ENCODE measurements at places on chromosomes 11 and 22.

- DNase-seq = no peak
Measured at GRCh38 chr11:40642284-40642683, 817.2 kb downstream of the LRRC4C start.

GRCh38 chr11:94882931-94883330 lies 90.4 kb downstream of the CWC15 start:
- no peak for DNase-seq

DNA sequence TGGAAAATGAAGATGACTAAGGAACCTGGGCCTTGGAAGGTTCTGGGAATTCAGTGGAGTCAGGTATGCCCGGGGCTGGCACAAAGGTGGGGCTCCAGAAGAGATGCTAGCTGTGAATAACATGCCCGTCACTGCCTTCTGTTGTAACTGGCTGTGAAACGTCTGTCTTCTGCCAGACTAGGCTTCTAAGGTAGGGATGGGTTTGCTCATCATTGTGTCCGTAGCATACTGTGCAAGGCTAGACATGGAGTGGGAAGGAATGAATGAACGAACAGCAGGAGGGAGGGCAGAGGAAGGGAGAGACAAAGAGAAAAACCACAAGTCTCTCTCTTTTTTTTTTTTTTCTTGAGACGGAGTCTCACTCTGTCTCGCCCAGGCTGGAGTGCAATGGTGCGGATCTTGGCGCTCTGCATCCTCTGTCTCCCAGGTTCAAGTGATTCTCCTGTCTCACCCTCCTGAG lies 327.4 kb downstream of the MN1 start:
- DNase-seq = no peak

GRCh38 chr11:31820438-31820818 lies 9.3 kb upstream of the PAX6 start:
- DNase-seq = no peak

GRCh38 chr22:46111645-46112306 lies 38.5 kb upstream of the PPARA start:
- DNase-seq = no peak

DNA sequence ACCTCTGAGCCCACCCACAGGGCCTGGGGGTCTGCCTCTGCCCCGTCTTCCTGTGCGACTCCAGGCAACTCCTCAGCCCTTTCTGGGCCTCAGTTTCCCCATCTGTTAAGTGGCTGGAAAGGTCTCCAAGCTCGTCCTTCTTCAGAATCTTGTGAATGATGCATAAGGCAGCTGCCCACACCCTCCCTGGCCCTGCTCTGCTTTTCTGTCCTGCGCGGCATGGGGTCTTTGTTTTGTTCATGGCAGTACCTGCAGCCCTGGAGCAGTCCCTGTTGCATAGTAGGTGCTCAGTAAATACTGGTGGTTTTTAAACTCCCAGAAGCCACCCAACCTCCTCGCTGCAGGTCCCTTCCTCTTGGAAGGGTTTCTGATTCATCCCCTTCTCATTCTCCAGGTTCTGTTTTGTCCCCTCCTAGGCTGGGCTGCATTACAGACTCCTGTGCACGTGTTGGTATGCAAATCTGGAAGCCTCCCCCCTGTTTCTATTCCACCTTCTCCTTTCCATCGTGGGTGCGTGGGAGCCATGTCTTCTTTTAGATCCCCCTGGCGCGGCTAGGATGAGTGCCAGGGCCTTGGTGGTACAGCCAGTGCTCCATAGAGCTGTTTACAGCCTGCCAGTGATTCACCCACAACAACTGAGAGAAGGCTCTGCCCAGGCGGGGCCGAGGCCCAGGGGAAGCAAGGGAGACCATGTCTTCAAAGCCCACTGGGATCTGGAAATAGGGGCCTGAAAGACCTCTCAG lies 19.3 kb upstream of the SYT7 start:
- no peak for DNase-seq

GRCh38 chr22:45880716-45881523 lies 96.0 kb downstream of the WNT7B start:
- no peak for DNase-seq

DNA sequence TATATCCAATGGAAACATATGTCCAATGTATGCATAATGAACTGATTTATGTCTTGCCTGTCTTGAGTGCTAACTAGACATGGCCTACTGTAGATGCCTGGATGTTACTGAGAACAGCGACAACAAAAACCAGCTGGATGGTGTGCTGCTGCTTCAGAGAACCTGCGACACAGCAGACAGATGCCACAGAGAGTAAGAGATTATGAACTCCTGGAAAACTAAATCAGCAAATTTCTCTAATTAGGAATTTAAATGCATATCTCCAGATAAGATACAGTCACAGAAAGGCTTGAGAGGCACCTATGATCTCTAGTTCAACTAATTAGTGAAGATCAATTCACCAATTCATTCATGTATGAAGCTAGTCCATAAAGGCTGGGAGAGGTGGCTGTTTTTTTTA lies 1508.0 kb upstream of the TENM4 start:
- no peak for DNase-seq

GRCh38 chr11:103581760-103582159 lies 454.7 kb upstream of the DDI1 start:
- DNase-seq = no peak

DNA sequence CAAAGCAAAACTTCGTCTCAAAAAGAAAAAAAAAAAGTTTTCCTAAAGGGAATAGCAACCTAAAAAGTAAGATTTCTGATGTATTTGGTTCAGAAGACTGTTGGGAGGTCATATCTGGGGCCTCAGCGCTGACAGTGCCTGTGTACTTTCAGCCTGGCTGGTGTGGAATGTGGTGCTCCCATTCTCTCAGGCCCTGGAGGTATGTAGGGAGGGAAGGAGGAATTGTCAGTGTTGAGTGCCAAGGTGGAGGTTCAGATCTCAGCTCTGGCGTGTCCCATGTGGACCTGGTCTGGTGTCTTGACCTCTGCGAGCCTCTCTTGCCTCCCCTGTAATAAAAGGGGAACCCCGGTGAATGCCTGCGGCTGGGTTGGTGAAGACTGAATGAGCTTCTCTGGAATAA lies 22.4 kb downstream of the PRR5 start:
- DNase-seq = no peak

- DNase-seq = no peak
Measured at GRCh38 chr11:67500831-67501715, 4.1 kb downstream of the PITPNM1 start.

- no peak for DNase-seq
Measured at GRCh38 chr11:1770528-1770927, 6.8 kb upstream of the CTSD start.

DNA sequence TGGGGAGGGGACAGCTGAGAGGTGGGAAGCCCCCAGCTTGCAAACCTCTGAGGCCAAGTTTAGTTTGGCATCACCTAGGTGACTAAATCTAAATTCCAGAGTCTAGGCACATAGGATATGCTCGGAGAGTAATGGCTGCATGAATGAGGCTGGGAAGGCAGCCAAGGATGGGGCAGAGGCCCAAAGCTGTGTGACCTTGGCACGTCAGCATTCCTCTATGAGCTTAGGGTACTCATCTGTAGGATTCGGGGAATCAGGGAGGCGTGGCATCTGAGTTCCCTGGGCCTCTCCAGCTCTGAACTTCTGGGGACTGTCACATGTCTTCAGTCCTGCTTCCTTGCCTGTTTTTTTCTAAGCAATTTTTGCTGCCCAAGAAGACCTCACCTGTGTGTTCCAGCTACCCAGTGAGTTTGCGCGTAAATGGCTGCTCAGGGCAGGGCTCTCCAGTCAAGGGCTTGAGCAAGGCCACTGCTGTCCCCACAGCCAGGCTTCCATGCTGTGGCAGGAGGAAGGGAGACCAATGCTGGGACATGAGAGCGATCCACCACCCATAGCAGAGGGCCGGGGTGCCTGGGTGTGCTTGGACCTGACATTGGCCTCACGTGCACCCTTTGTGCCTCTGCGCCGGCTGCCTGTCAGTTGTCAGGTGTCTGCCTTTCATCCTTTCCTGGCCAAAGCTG lies 13.9 kb downstream of the DAGLA start:
- no peak for DNase-seq

- DNase-seq = no peak
Measured at GRCh38 chr11:67581469-67581868, 2.1 kb upstream of the GSTP1 start.

GRCh38 chr11:57262157-57262556 lies 25.1 kb upstream of the APLNR start:
- DNase-seq = no peak

GRCh38 chr22:44659140-44659539 lies 42.9 kb upstream of the PRR5 start:
- DNase-seq = no peak

DNA sequence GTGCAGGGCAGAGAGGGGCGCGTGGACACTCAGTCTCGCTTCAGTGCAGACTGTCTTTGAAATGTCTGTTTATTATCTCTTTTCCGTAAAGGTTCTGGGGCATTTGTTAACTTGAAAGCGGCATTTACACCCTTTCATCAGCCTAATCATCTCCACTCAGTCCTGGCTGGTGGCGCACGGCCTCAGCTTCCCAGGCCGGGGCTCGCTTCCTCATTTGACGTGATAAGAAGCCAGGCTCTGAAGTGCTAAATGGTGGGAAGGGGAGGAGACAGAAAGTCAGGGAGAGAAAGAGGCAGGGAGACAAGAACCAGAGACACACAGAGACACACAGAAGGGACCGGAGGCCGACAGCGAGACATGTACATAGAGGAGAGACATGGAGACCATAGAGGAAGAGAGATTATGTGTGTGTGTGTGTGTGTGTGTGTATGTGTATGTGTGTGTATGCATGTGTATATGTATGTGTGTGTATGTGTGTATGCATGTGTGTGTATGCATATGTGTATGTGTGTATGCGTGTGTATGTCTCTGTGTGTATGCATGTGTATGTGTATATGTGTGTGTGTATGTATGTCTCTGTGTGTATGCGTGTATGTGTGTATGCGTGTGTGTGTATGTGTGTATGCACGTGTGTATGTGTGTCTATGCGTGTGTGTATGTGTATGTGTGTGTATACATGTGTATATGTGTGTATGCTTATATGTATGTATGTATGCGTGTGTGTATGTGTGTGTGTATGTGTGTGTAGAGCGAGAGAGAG lies 101.5 kb downstream of the ST3GAL4 start:
- no peak for DNase-seq

DNA sequence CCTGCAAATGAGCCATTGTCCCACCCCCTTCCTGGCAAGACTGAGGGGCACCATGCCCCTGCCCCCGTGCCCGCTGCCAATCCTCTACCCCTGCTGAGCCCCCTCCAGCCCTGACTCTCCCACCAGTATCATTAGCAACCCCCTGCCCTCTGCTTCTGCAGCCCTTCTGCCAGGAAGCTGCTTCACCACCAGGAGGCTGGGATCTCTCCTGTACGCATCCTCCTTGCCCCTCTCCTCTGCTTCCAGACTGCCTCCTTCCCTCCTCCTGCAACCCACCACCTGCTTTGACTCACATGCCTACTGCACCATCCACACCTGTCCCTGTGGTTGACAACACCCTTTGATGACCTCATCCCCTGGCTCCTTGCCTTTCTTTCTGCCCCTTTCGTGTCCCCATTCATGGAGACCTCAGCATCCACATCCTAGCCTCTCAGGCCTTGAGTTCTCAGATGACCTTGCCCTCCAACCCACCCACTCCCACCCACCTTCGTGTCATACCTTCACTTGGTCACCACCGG lies 13.4 kb upstream of the PNPLA3 start:
- DNase-seq = no peak

GRCh38 chr11:36388951-36389350 lies 92.9 kb downstream of the PRR5L start:
- DNase-seq = no peak

DNA sequence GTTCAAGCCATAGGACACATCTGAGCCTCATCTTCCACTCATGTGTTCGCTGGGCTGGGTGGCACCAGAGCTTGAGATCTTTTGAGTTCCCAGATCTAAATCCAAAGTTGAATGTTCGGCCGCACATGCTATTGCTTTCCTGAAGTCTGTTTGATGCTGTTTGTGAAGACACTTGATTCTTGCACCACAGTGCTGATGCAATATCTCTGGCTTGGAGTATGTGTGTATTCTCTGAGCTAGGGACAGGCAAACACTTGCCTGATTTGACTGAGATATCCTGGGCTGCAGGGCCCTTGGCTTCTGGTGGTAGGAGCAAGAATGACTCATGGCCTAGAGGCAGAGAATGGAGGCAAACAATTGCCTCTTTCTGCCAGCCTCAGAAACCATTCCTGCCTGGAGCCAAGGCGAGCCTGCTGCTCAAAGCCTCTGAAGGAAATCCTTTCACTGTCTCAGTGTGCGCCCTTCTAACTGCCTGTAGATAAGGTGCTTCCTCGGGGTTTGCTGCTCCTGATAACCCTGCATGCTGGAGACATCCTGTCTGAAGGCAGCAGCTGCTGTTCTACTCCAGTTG lies 73.0 kb downstream of the CYB5R2 start:
- no peak for DNase-seq
